ENCODE measurements at places on chromosomes 16 and 17.

DNA sequence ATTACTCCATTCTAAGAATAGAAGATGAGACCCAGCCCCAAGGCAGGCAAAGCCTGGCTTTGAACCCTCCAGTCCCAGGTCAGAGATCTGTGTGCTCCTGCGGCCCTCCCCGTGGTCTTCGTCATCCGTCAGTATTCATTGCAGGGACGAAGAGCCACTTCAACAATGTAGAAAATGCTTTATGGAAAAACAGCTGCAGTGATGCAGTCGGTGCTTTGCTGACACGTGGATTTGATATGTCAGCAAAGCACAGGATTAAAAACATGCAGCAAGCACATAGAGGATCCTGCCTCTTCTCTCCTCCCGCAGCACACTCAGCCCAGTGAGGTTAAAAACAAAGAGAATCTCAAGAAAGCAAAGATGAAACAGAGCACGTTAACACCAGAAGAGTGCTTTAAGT is 117.1 kb upstream of the AXIN2 start:
- DNase-seq = no peak

GRCh38 chr16:590188-590814 is 435 bp downstream of the RAB40C start:
- no peak for DNase-seq

DNA sequence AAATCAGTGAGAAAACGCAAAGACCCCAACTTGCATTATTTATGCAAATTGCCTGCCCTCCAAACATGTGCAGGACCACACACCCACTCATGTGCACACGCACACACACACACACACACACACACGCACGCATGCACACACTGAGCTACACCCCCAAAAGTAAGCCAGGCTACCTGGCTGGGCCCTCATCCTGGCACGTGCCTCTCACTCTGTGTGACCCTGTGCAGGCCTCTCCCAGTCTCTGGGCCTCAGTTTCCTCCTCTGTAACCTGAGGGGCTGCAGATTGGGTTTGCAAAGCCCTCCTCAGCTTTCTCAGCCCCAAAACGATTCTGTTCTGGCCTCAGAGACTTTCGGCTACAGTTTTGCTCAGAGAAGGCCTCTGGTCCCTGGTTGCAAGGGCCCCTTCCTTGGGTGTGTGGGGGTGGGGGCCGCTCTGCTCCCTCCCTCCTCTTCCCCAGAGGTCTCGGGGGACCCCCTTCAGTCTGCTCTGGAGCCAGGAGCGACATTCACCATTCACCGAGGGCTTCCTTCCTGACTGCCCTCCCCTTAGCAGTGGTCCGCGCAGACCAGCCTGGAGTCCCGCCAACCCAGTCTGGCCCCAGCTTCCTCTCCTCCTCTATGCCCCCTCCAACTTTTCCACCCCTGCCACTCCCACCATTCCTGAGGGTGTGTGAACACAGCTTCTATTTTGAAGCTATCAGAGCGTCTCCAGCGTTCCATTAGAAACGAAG is 5.4 kb upstream of the PIK3R6 start:
- DNase-seq = no peak

DNA sequence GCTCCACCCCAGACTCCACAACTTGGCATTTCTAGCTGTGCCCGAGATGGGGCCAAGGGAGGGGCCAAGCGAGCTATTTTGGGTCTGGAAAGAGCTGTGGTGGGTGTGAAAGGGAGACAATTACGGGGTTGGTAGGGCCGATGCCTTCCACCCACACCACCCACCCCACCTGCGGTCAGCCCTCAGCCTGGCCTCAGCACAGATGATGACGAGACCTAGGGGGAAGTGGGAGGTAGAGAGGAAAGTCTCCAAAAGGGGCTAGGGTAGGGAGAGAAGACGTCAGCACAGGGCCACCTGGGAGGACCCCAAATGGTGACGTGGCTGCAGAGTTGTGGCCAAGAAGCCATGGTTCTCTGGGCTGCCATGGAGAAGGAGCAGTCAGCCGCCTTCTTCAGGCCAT is 83.1 kb downstream of the SDK2 start:
- DNase-seq = no peak

GRCh38 chr17:68560966-68561720 is 40.0 kb downstream of the FAM20A start:
- DNase-seq = no peak

DNA sequence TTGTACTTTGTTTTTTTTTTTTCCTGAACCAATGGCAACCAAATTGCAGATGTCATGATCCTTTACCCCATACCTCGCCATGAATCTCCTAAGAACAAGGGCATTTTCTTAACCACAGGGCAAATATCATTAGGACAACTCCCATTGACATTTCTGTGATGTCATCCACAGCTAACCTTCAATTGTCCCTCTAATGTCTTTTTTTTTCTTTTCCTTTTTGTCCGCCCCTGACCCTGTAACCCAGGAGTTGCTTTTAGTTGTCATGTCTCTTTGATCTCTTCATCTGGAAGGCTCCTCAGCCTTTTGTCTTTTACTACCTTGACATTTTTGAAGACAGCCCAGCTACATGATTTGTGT is 410 bp upstream of the NAGPA start:
- no peak for DNase-seq

DNA sequence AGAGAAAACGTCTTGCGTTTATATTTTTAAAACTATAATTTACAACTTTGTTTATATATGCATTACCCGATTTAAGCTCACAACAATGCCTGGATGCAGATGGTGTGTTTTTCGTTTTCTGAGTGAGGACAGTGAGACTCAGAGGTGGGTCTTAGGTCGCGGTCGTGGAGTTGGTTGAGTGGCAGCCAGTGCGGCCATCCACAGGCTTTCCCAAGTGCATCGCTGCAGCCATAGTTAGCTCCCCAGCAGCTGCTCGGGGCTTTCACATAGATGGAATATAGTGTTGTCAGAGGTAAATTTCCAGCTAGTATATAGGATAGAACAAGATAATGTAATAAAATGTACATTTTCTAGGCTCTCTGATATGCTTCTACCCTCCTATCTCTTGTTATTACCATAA is 417.8 kb downstream of the CDH13 start:
- no peak for DNase-seq

DNA sequence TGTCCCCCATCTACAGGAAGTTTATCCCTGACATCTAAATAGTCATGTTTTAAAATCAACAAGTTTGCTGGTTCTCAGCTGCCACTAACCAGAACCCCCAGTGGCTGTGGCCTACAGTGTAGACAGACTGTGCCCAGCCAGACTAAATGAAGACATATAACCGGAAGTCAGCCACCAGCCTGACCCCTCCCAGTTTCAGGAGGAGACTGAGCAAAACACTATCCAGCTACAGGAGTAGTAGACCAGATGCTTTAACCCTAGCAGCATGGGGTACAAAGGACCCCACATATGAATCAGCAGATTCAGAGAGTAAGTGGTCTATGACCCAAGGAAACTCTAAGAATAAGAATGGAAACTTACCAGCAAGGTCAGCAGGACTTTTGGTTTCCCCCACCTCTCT is 83.4 kb downstream of the HIC1 start:
- no peak for DNase-seq

DNA sequence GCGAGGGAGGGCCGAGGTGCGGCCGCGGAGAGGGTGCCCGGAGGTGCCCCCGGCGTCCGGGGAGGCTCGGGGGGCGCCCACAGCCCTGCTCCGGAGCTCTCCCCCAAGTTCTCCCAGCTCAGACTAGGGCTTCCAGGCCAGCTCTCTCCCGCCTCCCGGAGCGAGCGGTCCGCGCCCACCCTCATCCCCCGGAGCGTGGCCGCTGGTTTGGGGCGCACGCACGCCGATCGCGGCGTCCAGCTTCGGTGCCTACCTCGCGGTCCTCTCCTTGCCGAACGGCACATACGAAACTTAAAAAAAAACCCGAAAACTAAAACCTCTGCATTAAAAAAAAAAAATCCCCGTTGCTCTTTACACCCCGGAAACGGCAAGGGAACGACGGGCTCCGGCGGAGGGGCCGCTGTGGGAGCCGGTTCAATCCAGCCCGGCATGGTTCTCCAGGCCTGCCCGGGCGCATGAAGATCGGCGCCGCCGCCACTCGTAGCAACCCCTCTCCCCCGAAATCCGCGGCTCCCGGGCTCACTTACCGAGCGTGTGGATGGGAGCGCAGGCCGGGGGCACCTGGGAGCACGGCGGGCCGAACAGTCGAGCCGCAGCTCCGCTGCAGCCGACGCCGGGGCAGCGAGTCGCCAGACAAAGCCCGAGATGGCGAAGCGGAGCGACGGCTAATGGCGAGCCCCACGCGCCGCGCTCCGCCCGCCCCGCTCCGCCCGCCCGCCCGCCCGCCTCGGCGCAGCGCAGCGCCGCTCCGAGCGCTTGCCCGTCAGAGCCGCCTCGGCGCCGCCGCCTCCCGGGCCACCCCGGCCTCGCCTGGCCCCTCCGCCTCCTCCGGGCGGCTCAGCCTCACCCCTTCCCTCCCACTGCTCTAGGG is 973 bp upstream of the UBTF start:
- no peak for DNase-seq

DNA sequence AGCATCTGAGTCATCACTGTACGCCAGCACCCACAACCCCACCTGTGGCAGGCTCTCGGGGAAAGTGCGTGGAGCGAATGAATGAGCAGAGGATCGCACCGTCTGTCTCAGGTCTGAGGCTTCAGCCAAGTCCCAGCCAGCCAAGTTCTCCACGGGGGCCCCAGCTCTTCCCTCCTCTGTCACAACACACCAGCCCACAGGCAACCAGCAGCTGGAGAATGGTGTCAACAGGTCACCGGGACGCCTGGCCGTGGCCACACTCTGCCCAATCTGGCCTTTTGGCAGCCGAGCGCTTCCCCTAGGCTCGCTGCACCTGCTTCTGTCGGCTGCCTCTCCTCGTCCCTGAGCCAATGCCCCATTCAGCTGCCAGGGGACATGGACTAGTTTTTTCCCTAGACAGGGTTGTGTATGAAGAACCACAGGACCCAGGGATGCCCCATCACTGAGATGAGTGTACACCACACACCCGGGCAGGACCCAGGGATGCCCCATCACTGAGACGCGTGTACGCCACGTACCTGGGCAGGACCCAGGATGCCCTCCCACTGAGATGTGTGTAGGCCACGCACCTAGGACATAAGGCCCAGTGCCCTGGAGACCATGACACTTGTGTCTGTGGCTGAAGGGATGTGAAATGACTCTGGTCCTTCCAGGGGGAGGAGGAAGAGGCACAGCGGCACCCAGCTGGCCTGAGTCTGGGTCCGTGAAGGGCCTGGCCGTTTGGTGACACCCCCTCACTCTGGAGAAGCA is 52.8 kb downstream of the ABR start:
- DNase-seq = no peak

GRCh38 chr17:47603830-47604597 is 45.7 kb upstream of the KPNB1 start:
- DNase-seq = no peak

DNA sequence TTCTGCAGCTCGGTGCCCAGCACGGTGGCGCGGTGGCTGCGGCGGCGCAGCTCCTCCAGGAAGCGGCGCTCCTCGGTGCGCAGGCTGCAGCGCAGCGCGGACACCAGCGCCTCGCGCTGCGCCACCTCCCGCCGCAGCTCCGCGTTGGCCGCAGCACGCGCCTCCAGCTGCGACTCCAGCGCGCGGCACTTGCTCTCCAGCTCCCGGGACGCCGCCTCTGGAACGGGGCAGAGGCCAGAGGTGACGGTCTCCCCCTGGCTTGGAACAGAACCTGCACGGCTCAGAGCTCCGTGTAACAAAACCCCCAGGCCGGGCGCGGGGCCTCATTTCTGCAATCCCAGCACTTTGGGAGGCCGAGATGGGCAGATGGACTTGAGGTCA is 13.2 kb upstream of the CLUH start:
- DNase-seq = no peak

- DNase-seq = no peak
Measured at GRCh38 chr17:44878627-44879221, 20.5 kb downstream of the EFTUD2 start.

DNA sequence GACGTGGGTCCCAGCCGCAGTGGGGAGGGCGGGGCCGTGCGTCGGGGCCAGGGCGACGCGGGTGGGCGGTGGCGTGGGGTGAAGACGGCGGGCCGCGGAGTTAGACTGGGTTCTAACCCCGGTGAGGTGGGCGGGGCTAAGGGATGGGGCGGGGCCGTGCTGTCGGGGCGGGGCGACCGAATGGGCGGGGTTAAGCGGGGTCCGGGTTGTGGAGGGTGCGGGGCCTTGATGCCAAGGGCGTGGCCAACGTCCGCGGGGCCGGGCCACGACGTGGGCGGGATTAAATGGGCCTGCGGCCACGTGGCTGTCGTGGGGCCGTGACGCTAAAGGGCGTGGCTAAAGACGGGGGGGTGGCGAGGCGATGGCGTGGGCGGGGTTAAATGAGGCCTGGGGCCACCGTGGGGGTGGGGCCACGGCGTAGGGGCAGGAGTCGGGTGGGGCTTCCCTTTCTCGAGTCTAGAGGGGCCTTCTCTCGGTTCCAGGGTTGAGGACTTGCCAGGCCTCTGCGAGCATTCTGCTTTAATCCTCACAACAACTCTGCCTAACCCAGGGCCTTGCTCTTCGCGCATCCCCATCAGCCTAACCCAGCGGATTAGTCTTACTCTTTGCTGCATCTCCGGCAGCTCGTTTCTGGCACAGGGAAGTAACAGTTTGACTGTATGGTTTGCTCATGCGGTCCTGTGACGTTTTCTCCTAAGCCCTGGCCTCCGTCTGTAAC is 739 bp downstream of the TCF25 start:
- peak; percentile 69 for DNase-seq

DNA sequence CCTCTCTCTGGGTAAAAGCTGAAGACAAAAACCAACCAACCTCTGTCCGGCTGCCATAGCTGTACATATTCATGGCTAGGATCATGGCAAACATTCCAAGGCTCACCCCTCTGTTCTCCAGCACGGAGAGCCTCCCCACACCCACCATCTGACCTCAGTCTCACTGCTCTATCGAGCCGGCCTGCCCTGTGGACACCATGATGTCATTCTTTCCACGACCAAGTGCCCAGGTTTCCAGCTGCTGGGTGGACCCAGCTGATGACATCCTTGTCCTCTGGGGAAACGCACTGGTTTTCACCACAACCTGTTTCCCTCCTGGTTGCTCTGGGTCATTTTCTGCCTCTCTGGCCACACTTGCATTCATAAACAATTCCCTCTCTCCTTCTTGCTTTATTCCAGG is 67.7 kb downstream of the NDEL1 start:
- no peak for DNase-seq

DNA sequence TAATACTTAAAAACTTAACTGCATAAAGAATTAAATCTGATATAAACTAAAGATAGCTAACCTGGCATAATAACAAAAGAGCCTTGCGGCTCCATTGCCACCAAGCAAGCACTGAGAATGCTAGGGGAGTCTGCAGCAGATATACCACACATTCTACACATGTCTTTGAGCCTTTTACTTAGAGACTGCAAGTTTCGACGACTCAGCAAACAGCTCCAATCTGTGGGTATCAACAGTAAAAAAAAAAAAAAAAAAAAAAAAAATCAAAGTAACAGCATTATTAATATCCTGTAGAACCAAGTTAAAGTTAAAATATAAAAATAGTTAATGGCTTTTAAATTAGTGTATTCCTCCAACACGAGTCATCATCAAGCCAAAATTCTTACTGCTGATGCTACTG is 27.8 kb upstream of the INTS2 start:
- DNase-seq = no peak

Data from AG04449 (cell line).